ENCODE measurements at places on chromosomes 2 and 18.

DNA sequence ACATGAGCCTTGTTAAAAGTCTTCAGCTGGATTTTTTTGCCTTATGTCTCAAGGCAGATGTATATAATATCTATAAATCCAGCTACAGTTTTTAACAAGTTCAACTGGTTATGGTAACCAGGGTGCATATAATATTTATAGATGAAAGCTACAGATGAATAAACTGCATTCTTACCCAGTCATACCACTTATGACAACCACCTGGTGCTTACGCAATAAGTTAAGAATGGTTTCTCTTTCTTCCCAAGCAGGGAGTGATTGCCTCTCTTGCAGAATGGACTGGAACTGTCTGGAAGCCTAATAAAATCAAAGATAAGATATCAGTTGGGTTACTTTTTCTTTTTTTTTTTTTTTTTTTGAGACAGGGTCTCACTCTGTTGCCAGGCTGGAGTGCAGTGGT lies 19.6 kb downstream of the DHX57 start:
- DNase-seq = no peak

GRCh38 chr18:25314838-25315190 lies 37.2 kb downstream of the ZNF521 start:
- DNase-seq = no peak

DNA sequence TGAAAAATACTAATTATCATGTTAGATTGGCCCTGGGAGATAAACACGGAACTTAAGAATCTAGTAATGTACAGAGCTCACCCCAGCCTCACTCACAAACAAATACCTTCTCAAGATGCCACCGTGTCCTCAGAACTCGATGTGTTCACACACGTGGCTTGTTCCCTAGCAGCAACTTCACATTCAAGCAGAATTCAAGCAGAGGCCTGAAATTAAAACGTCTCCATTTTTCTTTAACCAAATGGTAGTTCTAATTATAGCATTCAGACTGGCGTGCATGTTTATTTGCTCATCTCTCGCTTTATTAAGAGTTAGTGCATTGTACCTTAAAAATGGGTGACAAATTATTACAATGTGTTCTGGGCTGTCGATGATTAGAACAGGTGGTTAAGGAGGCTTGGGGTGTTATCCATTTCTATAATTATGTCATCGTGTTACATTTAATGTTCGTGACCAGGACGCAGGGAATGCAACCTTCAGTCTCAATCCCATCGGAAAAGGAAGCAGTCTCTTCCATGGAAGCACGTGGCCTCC lies 57.3 kb upstream of the SLC66A3 start:
- no peak for DNase-seq

GRCh38 chr2:45616658-45617411 lies 5.8 kb upstream of the SRBD1 start:
- DNase-seq = no peak

GRCh38 chr18:32040936-32041335 lies 22.3 kb downstream of the RNF125 start:
- DNase-seq = no peak

DNA sequence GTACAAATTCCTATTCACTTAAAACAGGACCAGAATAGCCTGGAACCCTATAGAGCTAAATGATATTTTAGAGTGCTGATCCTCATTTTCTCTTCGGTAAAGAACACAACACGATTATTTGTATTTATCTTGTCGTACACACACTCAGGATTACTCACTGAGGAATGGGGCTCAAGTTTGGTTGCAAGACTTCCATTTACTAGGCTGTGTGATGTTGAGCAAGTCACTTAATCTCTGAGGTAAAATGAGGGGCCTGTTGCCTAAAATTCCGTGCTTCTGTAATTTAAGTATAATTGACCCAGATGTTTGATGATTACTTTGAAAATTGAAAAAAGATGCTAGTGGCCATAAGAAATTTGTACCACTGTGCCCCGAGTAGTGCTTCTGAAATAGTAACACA lies 42.6 kb upstream of the MAP4K3 start:
- no peak for DNase-seq

DNA sequence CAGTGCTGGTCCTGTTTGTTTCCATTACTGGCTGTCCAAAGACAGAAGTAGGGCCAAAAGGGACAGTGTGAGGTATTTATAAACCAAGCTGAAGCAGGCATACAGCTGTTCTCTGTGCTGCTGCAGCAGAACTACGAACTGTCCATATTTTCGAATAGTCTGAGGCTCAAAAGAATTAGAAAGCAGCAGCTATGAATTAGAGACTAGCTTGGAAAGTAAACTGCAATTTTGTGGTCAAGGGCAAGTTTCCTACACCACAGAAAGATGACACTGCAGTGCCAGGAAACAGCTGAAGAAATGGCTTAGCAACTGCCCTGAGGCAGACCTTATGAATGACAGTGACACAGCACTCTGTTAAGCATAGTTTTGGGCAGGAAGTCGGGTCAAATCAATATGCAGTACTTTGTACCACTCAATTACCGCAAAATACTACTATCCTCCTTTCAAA lies 125.3 kb downstream of the TMEM131 start:
- DNase-seq = no peak

GRCh38 chr2:3656762-3657721 lies 958 bp upstream of the ALLC start:
- no peak for DNase-seq

- DNase-seq = no peak
Observed at GRCh38 chr2:6885968-6886367, 8.4 kb downstream of the RSAD2 start.

- no peak for DNase-seq
Observed at GRCh38 chr2:101972621-101973434, 18.9 kb upstream of the IL1R2 start.

- DNase-seq = no peak
Observed at GRCh38 chr18:48702346-48703027, 163.7 kb downstream of the CTIF start.

- no peak for DNase-seq
Observed at GRCh38 chr2:178279142-178279541, 84.8 kb downstream of the OSBPL6 start.

GRCh38 chr2:168796583-168797285 lies 5.7 kb upstream of the NOSTRIN start:
- no peak for DNase-seq

DNA sequence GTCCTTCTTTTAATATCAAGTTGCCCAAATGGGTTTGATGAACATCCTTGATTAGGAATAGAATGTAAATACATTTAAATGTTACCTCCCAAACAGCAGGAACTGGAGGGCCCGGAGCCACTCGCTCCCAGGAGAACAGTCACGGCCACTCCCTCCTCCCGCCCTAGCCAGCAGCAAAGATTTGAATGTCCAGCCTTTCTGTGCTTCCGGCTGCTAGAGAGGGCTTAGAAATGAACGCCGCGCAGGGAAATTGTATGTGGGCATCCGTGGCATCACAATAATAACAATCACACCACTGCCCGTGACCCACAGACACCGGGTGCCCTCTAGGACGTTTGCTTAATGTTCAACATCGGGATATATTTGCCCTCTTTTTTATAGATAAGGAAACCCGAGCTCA lies 164.9 kb upstream of the SALL3 start:
- no peak for DNase-seq

DNA sequence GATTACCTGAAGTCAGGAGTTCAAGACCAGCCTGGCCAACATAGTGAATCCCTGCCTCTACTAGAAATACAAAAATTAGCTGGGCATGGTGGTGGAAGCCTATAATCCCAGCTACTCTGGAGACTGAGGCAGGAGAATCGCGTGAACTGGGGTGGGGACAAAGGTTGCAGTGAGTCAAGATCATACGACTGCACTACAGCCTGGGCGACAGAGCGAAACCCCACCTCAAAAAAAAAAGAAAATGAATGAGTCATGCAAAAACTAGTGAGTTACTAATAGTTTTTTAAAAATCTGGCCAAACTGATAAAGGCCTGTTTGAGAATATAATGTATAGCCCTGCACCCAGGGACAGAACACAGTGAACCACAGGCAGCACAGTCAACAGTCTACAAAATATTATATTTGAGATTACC lies 17.5 kb downstream of the AFG3L2 start:
- DNase-seq = no peak

DNA sequence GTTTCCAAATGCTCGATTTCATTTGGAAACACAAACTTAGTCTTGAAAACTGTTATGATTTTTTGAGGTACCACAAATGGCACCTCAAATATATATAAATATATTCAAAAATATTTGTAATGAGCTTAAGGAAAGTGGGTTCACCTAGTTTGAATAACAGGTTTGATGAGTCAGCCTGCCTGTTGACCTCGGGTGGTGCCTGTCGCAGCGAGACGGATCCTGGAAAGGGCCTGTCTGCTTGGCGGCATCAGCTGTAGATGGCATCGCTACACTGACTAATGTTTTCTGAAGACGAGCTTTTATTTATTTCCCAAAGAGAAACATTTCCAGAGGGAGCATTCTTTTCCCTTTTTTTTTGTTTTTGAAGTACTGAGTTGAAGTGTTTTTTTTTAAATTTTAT lies 6.9 kb downstream of the ALLC start:
- DNase-seq = no peak

- DNase-seq = no peak
Observed at GRCh38 chr2:83991992-83992391, 467.1 kb downstream of the SUCLG1 start.

- DNase-seq = no peak
Observed at GRCh38 chr2:23993736-23994269, 16.1 kb upstream of the MFSD2B start.

DNA sequence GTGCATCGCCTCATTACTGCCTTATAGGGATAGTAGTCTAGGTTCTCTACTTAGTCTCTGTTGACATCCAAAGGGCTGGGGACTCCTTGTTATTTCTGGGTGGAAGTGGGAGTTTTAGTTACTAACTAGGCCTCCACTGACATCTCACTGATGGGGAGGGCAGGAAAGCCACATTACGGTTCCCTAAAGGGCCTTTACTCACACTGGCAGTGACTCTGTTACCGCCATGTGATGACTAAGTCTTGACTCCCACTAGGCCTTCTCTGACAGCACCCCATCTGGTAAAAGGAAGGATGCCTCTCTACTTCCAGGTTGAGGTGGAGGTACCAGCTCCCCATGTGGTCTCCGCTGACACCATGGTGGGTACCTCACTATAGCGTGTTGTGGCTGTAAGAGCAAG lies 14.0 kb upstream of the BCL2L11 start:
- DNase-seq = no peak

DNA sequence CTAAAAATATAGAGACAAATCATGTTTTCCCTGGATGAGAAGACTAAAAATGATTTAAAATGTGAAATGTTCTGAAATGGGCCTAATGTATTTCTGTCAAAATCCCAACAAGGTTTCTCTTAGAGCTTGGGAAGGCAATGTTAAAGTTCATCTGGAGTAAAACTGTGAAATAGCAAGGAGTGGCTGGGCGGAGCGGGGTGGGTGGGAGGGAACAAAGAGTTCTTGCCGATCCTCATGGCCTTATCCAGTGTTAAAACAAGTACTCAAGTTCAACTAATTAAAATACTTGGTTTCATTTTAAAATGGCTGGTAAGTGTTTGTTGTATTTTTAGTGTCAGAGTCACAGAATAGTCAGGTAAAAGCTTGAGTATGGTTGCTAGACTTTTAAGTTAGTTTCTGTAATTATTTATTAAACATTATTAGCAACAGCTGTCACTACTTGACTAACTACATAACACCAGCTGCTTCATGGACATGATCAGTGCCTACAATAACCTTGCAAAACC lies 87.3 kb downstream of the RTN4 start:
- no peak for DNase-seq

DNA sequence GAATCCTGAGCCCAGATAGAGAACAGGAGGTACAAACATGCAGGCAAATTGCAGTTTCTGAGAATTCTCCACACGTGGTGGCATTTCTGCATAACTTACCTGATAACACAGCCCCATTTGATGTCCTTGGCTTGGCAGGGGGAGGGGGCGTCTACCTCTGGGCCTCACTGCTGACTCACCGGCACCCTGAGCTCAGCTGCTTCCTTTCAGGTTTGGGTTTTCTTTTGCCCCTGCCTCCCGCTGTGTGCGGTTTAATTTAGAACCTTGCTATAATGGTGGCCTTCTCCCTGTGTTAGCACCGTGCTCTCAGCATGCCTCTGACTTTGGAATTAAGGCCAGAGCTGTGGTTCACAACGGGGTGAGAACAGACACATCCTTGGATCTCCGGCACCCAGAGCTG lies 4.4 kb downstream of the CTIF start:
- no peak for DNase-seq

DNA sequence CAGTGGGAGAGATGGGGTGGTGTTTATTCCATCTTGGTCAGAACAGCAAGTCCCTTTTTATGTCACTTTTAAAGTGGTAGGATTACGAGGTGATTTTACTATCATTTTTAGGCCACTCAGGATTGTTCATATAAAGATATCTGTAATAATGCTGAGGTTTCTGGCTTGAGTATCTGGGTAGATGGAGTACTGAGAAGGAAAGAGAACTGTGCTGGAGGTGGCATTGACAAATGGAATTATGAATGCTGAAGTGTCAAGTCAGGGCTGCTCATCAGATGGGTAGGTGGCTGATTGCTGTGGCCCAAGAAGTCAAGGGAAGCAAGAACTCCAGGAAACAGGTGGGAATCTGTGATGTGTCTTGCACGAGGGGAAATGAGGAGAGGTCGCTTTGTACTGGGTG lies 85.3 kb upstream of the MGAT4A start:
- no peak for DNase-seq

GRCh38 chr2:132766573-132766972 lies 96.6 kb upstream of the LYPD1 start:
- no peak for DNase-seq

GRCh38 chr2:180679693-180680092 lies 300.7 kb upstream of the UBE2E3 start:
- no peak for DNase-seq

DNA sequence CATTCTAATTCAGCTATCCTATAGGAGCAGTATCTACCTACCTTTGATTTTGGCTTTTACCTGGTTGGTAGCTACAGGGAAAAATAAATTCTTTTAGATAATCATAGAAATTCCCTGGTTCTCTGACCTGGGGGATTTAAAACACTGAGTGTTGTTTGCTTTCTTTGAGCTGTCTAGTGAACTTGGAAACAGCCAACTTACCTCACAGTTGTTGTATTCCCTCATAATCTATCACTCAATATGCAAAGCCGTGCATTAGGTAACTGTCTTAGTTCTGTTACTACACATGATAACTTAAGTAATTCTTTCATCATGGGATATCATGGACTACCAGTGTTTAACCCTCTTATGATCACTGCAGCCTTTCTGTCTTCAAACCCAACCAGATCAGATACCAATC lies 127.8 kb downstream of the TTC27 start:
- DNase-seq = no peak

DNA sequence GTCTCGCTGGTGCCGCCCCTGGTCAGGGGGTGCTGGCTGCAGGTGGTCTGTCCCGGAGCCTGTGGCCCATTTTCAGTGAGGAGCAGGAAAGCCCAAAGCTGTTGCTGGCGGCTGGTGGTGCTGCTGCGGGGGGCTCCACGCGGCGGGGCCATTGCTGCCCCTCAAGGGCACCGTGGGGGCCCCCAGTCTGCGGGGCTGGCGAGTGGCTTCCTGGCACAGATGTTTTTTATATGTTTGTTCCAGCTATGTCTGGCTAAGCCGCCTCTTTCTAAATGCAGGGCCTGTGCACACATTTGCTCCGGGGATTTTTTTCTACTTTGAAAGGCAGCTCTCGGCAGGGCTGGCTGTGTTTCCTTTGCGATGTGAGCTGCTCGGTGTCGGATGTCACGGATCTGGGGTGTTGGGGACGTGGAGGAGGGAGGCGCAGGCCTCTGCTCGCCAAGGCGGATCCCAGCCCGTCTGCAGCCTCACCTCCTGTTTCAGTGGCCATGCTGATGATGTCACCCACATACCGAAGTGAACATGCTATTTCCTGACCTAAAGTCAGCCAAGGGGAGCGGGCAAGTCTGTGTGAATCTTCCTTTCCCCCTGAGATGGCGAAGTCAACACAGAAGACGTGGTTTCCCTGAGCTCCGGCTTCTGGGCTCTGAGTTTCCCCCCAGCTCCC lies 112.0 kb upstream of the CTDP1 start:
- peak; percentile 29 for DNase-seq

Measured in dorsolateral prefrontal cortex (tissue), 122 donors.